Kidney tubule cell (primary cell): ENCODE measurements at places on chromosomes 3 and 15.

GRCh38 chr3:57960174-57960505 lies 48.1 kb upstream of the FLNB start:
- no peak for DNase-seq

DNA sequence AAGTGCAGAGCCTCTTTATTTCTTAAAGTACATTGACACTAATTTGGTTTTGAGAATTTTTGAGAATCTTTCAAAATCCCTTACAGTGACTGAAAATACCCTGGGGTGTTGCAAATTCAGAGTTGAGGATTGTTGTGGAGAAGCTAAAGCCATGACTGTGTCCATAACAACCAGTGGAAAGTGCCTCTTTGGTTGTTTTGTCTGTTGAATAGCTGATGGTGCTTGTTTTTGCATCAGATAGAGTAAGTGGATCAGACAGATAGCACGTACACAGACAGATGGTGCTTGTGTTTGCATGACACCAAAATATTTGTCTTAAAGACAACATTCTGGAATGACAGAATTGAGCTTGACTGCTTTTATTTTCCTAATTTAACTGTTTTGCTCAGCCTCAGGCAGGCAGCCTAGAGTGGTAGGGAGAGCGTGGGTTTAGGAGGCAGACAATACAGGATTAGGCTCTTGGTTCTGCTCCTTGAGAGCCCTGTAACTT lies 265.0 kb downstream of the IL20RB start:
- no peak for DNase-seq

DNA sequence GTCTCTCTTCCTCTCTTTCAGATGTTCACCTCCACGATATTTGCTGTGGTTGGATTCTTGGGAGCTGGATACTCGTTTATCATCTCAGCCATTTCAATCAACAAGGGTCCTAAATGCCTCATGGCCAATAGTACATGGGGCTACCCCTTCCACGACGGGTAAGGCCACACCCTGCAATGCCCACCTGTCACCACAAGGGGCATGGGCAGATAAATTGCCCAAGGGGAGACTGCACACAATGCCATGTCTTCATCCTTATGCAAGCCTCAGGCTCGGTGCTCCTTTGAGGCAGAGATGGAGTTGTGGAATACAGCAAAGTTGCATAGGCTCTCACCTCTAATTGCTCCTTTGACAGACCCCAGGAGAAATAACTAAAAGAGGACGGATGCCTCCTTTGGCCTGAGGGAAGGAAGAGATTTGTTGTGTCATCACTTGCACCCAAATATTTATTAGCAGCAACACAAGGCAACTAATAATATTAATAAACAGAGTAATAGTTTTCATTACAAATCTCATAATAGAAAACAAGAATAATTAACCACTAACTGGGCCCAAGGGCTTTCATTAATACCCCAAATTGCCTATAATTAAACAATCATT lies 13.2 kb downstream of the TM4SF4 start:
- DNase-seq = no peak

DNA sequence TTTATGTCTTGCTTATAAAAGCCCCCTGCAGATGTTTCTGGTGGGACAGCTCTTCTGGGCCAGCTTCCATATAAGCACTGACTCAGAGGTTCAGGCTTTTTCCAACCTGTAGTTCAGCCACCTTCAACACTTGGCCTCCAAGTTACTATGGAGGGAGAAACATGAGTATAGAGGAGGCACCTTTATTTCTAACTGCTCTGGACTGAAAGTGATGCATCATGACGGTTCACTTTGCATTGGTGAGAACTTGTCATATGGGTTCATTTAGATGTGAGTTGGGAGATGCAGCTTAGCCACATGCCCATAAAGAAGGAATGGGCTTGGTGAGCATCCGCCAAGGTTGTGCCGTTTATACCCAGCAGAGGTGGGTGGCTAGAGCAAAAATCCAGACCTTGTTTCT lies 58.8 kb upstream of the CFAP161 start:
- DNase-seq = no peak

GRCh38 chr3:44924457-44925084 lies 50.2 kb downstream of the TGM4 start:
- DNase-seq = no peak

- no peak for DNase-seq
Measured at GRCh38 chr3:117928836-117929235, 1105.8 kb downstream of the IGSF11 start.

GRCh38 chr15:55914446-55914845 lies 79.0 kb downstream of the NEDD4 start:
- no peak for DNase-seq

DNA sequence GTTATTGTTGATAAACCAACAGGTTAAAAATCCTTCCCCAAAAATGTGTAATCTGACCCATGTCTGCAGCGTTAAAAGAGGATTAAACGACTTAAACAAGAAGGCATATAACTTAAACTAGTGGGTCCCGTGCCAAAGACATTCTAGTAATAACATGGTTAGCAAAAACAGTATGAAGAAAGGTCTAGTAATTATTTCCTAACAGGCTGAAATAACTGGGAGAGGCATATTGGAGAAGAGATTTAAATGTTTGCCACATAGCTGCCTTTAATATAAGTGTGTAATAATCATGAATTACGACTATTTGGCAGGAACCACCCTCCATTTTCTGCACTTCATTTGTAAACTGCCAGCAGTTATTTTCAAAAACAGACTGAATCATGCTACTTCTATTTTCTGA lies 67.7 kb upstream of the CSPG5 start:
- DNase-seq = no peak

- DNase-seq = no peak
Measured at GRCh38 chr15:73295630-73296286, 73.0 kb downstream of the HCN4 start.

DNA sequence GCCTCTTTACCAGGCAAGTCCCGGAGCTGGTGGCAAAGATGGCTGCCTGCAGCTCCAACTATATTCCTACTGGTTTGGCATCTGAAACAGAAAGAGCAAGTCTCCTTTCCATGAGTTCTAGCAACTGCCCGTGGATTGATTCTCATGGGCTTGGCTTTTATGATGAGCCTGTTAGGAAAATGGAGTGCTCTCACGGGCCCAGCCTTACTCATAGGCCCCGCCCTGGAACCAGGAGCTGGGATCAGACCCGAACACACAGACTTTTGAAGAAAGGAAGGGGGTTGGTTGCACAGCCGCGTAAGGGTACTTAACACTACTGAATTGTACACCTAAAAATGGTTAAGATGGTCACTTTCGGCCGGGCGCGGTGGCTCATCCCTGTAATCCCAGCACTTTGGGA lies 2.9 kb downstream of the NRROS start:
- no peak for DNase-seq

- DNase-seq = peak; percentile 97
Measured at GRCh38 chr3:12180218-12180617, 21.5 kb upstream of the TIMP4 start.

GRCh38 chr15:72873379-72874233 lies 90.0 kb upstream of the ADPGK start:
- no peak for DNase-seq

DNA sequence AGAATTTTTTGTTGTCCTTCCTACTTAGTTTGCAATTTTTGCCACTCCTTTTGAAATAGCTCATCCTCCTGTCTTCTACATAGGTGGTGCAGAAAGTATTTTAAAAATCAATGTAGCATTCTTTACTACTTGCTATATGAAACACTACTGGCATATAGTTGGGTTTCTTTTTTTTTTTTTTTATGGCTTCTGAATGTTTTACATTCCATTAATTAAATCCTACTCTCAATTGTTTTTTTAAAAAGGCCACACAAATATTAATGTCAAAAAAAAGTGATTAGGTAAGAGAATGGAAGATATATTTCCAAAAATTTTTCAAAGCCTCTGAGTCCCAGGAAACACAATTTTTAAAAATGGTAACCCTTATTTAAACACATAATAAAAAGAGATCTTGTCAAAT lies 262.6 kb downstream of the MAGI1 start:
- no peak for DNase-seq

- peak; percentile 20 for DNase-seq
Measured at GRCh38 chr15:73628976-73629797, 4.0 kb downstream of the NPTN start.

GRCh38 chr3:105473521-105474223 lies 107.0 kb downstream of the ALCAM start:
- DNase-seq = peak; percentile 90

DNA sequence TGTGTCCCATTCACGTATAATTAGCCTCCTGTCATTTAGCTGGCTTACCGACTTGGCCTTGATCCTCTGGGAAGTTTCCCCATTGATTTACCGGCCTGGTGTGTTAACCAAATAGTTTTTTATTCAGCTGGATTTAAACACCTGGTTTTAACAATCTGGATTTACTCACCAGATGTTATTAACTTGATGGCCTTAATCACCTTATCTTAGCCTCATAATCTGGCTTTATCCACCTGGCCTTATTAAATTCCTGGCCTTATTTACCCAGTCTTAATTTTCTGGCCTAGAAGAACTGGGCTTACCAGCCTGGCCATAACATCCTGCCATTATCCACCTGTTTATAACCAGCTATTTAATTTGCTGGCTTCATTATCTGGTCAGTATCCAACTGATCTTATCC lies 89.9 kb downstream of the IL12A start:
- no peak for DNase-seq

GRCh38 chr3:135997554-135998320 lies 32.2 kb downstream of the PPP2R3A start:
- DNase-seq = no peak

DNA sequence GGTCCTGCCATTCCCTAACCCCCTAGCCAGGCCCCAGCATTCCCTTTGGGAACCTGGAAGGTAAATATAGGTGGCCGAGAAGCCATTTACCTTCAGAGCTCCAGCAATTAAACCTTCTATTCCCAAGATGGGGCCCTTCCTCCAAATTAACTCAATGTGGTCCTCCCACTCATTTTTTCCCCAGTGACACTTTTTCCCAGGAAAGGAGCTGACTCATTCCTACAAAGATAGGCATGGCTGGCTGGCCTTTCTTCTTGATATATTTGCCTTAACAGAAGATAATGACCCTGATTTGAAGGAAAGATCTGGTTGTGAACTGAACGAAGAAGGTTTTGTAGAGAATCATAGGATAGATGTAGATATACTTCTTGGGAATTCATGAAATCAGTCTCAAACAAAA lies 279.0 kb upstream of the VEPH1 start:
- peak; percentile 15 for DNase-seq

GRCh38 chr3:150324788-150325187 lies 83.3 kb upstream of the TSC22D2 start:
- peak; percentile 40 for DNase-seq

GRCh38 chr3:70464465-70464864 lies 152.0 kb upstream of the MDFIC2 start:
- no peak for DNase-seq

DNA sequence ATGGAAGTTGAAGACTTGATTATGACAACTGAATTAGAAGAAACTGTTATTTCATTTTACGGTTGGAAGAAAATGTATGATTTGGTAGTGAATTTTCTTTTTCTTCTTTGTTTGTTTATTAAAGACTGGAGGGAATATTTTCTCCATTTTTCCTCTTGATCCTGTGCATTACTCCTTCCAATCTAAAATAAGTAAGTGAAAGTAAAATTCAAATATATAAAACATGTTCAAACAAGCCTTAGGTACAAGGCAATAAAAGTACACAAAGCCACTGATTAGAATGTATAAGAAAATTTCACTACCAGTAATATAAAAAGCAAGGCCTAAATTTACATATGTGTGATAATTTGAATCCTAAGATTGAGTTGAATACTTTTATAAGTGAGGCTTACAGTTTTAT lies 181.2 kb upstream of the MME start:
- DNase-seq = no peak

DNA sequence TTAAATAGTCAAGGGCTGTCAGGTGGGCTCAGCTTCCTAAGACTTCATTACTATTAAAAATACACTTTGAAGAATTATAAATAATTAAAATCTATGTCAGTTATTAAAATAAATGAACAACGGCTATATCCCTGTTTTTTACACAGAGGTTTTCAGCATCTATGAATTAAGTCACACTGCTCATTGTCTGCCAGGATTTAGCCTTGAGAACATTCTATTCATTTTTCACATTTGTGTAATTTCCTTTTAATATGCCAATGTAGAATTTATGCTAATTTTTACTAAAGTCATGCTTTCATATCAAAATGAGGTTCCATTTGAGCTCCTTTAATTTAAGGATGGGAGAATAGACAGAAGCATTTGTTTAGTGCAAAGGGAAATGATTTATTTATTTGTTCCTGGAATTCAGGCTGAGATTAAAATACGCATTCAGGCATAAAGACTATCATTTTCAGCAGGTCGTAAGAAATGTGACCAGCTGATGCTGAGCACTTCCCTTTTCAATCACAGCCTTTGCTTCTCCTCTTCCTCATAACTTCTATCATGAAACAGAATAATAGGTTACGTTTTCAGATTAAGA lies 345.1 kb downstream of the MFSD1 start:
- DNase-seq = no peak

GRCh38 chr3:189726277-189726676 lies 95.1 kb downstream of the TP63 start:
- DNase-seq = no peak

DNA sequence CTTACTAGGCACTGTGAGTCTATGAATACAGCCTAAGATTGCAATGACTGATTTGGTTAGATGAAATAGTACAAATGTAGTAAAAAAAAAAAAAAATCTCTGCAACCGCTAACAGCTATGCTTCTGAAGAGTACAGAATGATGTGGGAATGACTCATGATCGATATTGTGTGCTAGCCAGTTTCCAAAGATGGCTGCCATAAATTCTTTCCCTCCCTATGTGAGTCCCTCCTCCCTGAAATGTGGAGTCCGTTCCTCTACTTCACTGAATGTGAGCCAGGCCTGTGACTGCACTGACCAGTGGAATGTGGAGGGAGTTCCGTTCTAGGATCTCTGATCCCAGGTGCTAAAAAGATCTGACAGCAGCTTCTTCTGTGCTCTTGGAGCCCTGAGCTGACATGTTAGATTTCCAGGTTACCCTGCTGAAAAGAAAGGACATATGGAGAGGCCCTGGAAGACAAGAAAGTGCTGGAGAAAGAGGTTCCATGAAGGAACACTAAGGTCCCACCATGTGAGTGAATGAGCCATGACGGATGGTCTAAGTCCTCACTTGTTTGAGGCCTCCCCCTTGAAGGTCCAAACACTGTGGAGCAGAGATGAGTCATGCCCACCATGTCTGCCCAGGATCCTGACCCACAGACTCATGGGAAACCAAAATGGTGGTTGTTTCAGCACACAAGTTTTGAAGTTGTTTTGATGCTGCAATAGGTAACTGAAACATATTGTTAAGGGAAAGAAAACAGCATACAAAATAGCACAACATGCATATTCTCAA lies 46.3 kb downstream of the DGKG start:
- no peak for DNase-seq

- no peak for DNase-seq
Measured at GRCh38 chr15:40823572-40824343, 4.8 kb downstream of the PPP1R14D start.

DNA sequence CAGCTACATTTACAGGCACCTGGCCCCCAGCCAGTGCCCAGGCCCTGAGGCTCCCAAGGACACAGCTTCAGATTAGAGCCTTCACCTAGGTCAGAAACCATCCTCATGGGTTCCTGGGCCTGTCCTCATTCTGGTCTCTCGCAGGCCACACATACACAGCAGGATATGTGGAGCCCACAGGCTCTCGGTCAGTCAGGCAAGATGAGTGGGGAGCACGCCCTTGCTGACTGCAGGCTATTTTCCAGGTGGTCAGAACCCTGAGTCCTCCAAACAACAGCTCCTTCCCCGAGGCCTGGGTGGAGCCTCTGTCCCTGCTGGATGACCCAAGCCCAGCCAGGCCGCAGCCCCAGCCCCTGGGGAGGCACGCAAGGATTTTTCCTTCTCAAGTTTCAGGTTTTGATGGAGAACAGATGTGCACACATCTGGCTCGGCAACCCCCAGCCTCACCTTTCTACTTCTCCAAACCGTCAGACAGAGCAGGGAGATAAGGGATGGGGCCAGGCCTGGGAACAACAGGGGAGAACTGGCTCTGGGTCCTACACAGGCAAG lies 1.6 kb downstream of the STRA6 start:
- DNase-seq = peak; percentile 36
